ENCODE measurements at places on chromosomes 12 and 14. TPM values are rescaled to one million over a fixed set of nuclear protein-coding genes. Genes with fewer than 3 reads are reported as not detected.

STXBP6 gene
- total RNA-seq: 199 TPM

KRT3 gene
- not detected for total RNA-seq

PPP1R36 gene
- total RNA-seq: 0.43 TPM

CLEC2A gene
- total RNA-seq: 0.22 TPM

GDF11 gene
- total RNA-seq: 1.6 TPM
